Hepatocyte (in vitro differentiated cells): ENCODE measurements at places on chromosomes 3 and 15.

- DNase-seq = no peak
These were observed 113.1 kb downstream of the EDEM1 start for GRCh38 chr3:5300638-5301037.

DNA sequence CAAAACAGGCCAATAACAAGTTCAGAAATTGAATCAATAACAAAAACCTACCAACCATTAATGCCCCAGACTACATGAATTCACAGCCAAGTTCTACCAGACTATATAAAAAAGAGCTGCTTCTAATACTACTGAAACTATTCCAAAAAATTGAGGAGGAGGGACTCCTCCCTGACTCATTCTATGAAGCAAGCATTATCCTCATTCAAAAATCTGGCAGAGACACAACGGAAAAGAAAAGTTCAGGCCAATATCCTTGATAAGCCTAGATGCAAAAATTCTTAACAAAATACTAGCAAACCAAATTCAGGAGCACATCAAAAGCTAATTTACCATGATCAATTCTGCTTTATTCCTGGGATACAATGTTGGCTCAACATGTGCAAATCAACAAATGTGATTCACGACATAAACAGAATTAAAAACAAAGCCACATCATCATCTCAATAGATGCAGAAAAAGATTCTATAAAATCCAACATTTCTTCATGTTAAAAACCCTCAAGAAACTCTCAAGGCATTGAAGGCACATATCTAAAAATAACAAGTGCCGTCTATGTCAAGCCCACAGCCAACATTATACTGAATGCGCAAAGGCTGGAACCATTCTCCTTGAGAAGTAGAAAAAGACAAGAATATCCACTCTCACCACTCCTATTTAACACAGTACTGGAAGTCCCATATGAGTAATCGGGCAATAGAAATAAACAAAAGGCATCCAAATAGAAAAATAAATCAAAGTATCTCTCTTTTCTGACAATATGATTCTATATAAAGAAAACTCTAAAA lies 573.6 kb upstream of the GRM7 start:
- DNase-seq = no peak

GRCh38 chr3:110743202-110743601 lies 328.4 kb upstream of the NECTIN3 start:
- DNase-seq = peak; percentile 53

DNA sequence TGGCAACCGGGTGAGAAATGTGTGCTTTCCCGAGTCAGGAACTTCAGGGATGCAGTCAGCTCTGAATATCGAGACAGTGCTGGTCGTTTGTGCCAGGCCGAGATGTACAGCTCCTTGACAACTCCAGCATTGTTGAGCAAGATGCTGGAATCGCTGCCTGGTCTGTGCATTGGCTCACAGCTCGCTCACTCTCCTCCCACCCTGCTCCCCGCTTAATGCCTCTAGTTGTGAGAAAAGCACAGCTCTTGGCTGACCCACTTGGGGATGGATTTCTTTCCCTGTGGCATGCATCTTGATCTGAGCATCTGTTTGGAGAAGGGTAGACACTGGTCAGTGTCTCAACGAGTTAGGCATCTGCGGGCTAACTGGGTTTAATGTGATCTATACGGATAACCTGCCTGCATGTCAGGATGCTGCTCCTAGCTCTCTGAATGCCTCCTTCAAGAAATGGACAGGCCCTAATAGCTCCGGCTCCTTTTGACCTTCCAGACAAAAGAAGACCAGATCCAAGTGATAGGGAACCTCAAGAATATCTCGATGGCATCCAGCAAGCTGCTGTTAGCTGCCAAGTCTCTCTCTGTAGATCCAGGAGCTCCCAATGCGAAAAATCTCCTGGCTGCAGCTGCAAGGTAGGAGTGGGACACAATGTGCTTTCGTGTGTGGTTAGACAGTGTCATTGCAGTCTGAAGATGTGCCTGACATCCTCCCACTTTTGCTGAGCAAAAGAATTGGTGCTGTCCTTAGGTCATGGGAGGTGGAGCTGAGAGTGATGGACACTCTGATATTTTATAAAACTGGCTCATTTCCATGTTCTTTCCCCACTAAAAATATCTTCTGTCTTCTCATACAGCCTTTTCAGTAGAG lies 302.2 kb upstream of the TPM1 start:
- no peak for DNase-seq

DNA sequence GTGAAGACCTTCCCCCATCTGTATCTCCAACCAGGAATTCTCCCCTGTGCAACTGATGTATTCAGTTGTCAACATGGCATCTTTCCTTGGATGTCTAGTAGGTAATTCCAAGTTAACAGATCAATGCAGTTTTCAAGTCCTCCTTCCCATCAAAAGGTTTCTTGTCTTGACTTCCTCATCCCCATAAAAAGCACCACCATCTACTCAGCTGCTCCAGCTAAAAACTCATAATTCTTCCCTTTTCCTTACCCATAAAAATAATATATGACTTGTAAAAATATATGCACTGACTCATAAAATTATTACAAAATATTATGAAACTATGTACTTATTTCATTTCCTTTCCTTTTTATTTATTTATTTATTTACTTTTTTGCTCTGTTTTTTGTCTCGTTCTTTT lies 5.0 kb upstream of the CAND2 start:
- DNase-seq = no peak

GRCh38 chr15:39922462-39923092 lies 2.5 kb upstream of the GPR176 start:
- no peak for DNase-seq

GRCh38 chr3:142626971-142627370 lies 30.8 kb downstream of the PLS1 start:
- DNase-seq = no peak

GRCh38 chr15:36671017-36671416 lies 91.6 kb downstream of the CDIN1 start:
- DNase-seq = no peak

DNA sequence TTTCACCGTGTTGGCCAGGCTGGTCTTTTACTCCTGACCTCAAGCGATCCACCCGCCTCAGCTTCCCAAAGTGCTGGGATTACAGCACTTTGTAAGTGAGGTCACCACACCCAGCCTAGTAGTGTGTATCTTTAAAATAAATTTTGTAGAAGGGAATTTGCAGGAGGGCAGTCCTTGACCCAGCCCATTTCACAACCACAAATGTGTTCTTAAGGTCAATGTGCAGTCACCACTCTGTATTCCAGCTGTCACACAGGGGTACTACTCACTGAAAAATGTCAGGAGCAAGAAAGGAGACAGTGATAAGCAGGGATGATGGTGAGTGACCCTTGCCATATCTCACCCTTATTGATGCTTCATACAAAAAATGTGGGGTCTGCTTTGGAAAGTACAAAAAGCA lies 98.5 kb downstream of the FRMD5 start:
- no peak for DNase-seq

DNA sequence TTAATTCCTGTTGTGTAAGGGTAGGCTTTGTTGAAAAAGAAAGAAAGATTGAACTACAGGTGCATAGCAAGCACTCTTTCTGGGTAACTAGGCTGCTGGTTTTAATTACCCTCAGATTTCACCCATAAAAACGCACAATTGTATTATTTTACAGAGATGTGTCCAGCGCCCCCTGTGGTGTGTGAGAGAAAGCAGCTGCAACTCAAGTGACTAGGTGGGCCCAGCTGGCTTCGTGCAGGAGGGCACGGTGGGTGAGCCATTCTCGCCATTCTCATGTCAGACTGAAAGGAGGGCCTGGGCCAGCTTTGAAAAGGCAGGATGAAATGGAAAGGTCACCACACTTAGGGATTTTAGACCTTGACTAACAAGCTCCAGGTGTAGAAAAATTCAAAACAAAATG lies 122.6 kb downstream of the LRIG1 start:
- DNase-seq = no peak

GRCh38 chr3:39109086-39109485 lies 1.6 kb downstream of the TTC21A start:
- no peak for DNase-seq

DNA sequence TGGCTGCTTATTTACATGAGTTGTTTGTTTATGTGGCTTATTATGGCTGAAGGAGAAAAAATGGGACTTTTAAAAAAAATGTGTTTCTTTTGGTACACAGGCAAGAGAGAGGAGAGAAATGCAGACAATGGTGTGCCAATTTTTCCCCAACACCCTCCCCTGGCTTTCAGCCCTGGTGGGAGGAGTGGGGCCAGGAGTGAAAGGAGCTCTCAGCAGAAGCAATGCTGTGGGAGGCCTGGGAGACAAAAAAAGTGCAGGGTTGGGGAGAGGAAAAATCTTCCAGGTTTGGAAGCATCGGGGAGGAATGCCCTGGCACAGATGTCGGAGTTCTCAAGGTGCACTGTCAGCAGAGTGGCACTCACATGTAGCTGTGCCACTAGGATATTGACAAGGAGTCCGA lies 117.7 kb upstream of the FOXB1 start:
- DNase-seq = no peak

GRCh38 chr3:66437341-66437929 lies 63.4 kb downstream of the LRIG1 start:
- DNase-seq = no peak

GRCh38 chr3:108099679-108100428 lies 9.0 kb upstream of the CD47 start:
- no peak for DNase-seq

DNA sequence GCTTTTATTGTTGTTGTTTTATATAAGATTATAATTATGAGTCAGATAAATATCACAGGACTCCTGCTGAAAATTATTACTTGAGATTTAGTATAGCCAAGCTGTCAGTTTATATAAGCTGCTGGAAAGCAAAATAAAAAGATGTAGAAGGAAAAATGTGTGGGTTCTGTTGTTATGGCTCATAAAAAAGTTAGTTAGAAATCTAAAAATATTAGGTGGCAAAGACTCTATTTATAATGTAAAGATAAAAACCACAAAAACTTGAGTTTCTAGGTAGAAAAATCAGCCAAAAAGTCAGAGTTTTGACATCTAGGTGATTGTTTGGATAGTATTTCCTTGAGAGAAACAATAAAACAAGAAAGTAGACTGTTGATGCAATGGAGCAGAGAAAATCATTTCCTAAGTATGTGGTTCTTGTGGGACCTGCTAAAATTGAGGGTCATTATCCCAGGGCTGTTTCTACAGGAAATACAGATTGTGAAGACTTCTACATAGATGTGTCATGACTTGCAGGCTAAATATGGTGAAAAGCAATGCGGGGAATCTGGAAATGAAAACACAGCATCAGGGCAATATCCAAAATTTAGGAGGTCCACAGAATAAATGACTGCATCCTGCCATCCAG lies 1109.6 kb upstream of the CADM2 start:
- DNase-seq = no peak

- peak; percentile 10 for DNase-seq
These were observed 1.2 kb upstream of the USF3 start for GRCh38 chr3:113697500-113698090.

GRCh38 chr3:21330293-21330692 lies 420.7 kb downstream of the ZNF385D start:
- no peak for DNase-seq

- peak; percentile 72 for DNase-seq
These were observed 1.1 kb downstream of the PLXND1 start for GRCh38 chr3:129605203-129605921.

GRCh38 chr3:147361454-147362420 lies 44.6 kb downstream of the ZIC4 start:
- DNase-seq = peak; percentile 23

- peak; percentile 88 for DNase-seq
These were observed 677.4 kb downstream of the SQOR start for GRCh38 chr15:46312133-46312740.

DNA sequence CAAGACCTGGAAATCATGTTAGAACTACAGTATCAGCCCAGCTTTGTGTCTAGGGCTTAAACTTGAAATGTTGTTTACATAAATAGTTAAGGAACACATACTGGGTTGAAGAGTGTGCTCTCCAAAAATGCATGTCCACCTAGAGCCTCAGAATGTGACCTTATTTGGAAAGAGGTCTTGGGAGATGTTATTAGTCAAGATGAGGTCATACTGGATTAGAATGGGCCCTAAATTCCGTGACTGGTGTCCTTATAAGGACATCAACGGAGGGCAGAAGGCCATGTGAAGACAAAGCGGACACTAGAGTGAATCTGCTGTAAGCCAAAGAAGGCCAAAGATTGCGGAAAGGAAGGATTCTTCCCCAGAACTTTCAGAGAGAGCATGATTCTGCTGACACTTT lies 759.2 kb upstream of the CFAP20DC start:
- DNase-seq = no peak

DNA sequence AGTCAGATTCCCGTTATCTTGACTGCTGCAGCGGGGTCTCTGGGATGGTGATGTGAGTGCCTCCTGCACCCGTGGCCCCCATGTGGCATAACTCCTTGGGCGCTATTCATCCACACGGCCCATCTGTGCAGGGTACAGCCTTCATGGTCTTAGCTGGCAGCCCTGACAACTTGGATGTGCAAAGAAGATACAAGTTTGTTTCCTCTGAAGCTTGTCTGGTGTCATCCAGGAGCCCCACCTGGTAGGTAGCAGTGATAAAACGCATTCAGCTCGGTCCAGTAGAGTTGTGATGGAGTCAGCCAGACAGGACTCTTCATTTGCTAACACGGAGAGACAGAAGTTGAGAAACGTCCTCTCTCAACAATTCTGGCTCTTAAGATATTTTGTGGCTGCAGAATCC lies 53.3 kb downstream of the CORO2B start:
- DNase-seq = no peak

DNA sequence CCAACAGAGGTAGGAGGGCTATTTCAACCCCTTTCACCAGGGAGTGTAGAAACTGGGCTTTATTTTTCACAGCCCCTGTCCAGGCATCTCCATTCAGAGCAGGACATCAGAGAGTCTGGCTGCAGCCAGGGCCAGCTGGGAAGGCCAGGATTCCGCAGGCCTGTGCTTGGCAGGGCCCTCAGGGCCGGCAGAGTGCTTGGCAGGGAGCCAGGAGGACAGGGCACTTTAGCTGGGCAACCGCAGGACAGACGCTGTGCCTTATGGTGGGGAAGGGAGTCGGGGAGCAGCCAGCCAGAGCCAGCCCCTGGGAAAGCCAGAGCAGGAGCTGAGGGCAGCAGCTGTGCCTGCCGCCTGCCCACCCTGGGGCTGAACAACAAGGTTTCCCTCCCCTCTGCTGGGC lies 34.5 kb upstream of the IQCF6 start:
- no peak for DNase-seq

DNA sequence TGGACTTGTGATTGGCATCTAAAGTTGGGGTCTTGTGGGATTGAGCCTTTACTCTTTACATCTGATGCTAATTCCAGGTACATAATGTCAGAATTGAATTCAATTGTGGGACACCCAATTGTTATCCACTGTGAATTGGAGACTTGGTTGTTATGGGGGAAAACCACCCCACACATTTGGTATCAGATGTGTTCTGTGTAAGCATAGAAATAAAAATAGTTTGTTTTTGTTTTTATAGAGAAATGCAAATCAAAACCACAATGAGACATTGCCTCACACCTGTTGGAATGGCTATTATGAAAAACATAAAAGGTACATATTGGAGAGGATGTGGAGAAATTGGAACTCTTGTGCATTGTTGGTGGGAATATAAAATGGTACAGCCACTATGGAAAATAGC lies 58.5 kb downstream of the CPA3 start:
- no peak for DNase-seq

- DNase-seq = no peak
These were observed 568.4 kb upstream of the ZNF385D start for GRCh38 chr3:22319446-22319845.

- DNase-seq = peak; percentile 20
These were observed 59.2 kb downstream of the EPHB1 start for GRCh38 chr3:134854254-134854653.
